ENCODE measurements at places on chromosomes 5 and 9. TPM values are rescaled to one million over a fixed set of nuclear protein-coding genes. Genes with fewer than 3 reads are reported as not detected.

STPG3 gene
- total RNA-seq, result not detected

CARD9 gene
- 0.43 TPM for total RNA-seq

KCNV2 gene
- total RNA-seq, result not detected

NR4A3 gene
- 0.23 TPM for total RNA-seq

MRPL41 gene
- 48.8 TPM for total RNA-seq

SEMA6A gene
- 0.11 TPM for total RNA-seq

ALDH1B1 gene
- total RNA-seq, result 27.5 TPM

UBE2QL1 gene
- total RNA-seq, result not detected

- DNase-seq, result no peak
These were observed 45.2 kb upstream of the FAM240B start for GRCh38 chr9:38765101-38765500.

DNA sequence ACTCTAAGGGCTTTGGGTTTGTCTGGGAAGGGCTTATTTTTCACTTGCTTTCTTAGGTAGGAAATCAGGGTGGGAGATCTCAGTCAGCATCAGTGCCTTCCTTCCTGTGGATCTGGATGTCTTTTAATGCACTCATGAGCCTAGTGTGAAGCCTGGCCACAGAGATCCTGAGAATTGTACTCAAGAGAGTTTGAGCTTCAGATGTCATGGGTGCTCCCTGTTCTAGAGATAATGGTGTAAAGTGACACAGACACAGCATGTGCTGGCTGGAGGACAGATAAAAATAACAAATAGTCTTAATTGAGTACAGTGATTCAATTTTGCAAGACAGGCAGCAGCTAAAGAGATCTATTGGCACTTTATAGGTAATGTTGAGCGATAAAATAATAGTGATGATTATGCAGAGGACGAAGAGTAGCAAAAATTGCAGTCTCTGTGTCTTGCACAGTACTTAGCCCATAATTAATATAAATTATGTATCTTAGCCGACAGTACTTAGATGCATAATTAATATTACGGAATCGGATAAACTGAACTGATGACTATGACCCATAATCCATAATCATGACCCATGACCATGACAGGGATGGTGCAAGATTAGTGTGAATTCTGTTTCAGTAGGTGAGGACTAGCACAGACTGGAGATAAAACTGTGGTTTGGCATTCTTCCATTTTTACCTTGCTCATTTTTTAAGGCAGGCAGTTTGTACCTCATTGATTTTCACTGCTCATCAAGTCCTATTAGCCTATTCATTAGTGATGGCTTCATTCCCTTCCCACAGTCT, 408.7 kb upstream of the PIK3R1 start:
- no peak for DNase-seq

DNA sequence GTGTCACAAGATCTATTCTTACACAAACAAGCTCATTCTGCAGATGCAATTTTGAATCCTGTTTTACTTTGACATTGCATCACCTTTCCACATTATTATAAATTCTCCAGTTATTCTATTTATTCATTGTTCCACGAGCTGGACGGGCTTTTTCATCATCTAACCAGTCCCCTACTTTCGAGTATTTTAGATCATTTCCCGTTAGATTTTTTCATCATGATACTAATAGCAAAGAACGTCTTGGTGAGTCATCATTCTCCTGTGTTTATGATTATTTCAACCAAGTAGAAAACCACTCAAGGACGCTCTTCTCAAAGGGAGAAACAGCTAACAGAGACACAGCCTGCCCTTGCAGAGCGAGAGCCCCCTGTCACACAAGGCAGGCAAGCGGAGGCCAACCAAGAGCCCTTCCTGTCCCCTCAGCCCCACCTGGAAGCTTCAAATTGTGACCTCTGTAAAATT, 15.1 kb downstream of the BBLN start:
- DNase-seq, result no peak

DNA sequence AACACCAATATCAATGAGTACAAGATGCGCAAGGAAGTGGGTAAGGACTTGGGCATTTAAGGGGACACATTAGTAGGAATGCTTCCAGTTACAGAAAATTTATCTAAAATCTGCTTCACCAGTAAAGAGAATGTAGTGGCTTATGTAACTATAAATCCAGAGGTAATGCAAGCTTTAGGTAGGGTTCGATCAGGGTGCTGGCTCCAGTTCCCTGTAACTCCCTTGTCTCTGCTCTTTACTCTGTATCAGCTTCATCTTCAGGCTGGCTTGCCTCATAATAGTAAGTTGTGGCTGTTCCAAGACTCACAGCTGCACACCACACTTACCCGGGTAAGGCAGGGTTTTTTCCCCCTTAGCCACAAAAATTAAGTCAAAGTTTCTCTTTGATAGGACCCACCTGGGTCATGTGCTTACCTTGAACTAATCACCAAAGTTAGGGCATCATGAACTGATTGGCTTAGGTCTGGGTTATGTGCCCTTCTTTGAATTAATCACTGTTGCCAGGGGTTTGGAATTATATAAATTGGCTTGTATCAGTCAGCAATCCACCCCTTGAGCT, 35.5 kb downstream of the ARHGEF37 start:
- no peak for DNase-seq

- DNase-seq, result no peak
These were observed 16.5 kb upstream of the TRIM14 start for GRCh38 chr9:98135558-98135934.

DNA sequence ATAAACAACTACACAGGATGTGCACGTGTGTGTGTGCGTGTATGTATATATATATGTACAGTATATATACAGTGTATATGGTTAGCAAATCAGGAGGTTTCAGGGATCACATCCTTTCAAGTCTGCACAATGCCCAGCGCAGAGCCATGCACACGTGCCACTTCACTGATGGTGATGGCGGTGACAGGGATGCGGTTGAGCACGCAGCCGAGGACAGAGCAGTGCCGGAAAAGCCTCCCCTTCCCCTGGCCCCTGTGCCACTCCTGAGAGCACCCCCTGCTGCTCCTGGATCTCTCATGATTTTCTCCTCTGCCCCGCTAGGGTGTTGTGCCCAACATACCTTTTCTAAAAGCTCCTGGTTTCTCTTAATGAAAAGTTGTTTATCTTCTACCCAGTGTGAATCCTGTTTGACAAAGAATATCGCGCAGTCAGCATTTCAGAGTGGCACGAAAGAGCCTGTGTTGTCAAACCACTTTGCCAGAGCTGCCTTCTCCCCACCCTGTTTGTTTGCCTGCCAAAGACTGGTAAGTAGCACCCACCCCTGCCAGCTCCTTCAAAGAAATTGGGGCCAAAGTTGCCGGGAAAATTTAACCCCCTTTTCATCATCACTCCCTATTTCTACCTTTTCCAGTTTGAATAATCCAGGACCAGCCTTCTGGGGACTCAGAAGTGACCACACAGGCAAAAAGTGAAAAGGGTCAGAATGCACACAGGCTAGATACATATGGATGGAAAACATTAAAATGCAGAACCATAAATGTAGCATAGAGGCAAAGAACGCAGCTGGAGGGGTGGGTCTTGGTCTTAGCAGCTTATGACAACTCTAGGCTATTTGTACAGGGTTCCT, 126.2 kb upstream of the DPYSL3 start:
- DNase-seq, result no peak

DNA sequence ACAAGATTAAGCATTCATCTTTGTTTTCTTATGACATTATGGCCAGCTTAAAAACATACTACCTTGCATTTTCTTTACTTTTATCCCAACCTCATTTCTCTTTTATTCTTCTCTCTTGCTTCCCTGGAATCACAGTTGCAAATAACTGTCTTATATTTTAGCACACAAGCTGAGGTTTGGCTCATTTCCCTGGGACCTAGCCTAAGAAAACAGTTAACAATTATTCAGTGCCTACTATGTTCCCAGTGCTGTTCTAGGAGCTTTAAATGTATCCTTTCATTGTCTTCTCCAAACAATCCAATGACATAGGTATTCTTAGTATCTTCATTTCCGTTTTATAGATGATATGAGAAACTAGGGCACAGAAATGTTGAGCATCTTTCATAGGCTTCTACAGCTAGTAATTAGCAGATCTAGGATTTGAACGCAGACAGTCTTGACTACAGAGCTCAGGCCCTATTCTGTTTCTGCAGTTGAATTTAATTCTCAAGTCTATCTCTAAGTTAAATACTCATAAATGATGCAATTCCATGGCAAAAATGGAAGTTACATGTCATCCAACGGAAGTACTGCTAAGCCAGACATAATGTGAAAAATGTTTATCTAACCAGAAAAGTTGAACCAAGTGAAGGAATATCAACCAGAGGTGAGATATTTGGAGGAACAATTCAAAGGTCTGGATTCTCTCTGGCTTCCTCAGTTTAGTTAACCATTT, 52.3 kb upstream of the MTAP start:
- peak; percentile 15 for DNase-seq

DNA sequence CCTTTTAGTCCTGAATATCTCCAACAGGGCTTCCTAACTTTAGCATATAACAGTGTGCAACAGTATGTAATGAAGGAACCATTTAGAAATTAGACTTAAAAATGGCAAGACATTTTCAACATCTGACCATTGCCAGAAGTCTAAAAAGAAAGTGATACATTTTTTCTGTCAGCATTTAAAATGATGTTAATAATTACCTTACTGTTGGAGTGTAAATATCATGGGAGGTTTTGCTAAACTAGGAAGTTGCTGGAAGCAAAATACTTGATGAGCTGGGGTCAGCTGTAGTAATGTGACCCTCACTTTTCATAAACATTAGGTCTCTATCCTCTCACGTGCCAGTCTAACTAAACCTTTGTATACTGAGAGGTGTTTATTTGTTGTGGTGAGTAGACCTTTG, 68.8 kb downstream of the NTRK2 start:
- no peak for DNase-seq

- no peak for DNase-seq
These were observed 2.1 kb upstream of the TLX3 start for GRCh38 chr5:171306781-171307591.

DNA sequence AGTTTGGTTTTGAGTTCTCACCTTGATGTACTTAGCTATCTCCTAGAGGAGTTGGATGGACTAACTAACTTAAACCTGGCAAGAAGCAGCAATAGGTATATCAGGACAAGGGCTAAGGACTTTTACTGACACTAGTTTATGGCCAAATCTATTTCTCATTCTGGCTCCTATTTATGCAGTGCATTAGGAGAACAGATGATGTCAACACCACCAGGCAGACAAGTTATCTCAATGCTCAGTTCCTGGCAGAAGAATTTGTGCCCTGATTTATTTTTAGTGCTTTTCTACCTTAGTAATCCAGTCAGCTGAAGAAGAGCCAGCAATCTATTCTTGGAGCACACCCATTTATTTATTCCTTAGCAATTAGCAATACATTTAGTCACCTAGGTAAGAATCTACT, 30.7 kb upstream of the MYOT start:
- DNase-seq, result no peak

DNA sequence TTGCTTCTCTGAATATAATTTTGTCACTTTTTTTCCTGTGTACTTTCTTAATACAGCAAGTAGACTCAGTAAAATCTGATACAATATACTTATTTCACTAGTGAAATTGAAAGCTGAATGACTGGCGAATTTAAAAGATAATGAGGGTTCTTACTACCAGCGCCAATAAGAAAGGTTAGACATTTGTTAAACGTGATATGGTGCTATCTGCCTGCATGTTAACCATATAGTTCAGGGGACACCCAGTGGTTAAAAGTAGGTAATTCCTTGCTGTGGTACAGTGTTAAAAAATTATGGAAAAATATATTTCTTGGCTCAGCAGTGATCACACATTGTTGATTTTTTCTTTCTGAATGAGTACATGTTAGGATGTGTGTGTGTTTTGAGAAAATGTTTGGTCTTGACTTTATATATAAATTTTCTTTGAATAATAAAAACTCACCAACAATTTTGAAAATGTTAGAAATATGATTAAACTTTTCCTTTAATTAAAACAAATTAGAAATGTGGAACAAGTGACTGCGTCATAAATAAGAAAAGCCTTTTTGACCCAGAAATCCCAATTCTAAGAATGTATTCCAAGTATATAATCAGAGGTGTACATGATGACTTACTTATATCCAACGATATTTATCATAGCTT, 25.8 kb downstream of the CAST start:
- peak; percentile 56 for DNase-seq

GRCh38 chr5:142544946-142545649, 140.8 kb downstream of the FGF1 start:
- no peak for DNase-seq

- no peak for DNase-seq
These were observed 12.1 kb downstream of the PTGES2 start for GRCh38 chr9:128115187-128116103.

DNA sequence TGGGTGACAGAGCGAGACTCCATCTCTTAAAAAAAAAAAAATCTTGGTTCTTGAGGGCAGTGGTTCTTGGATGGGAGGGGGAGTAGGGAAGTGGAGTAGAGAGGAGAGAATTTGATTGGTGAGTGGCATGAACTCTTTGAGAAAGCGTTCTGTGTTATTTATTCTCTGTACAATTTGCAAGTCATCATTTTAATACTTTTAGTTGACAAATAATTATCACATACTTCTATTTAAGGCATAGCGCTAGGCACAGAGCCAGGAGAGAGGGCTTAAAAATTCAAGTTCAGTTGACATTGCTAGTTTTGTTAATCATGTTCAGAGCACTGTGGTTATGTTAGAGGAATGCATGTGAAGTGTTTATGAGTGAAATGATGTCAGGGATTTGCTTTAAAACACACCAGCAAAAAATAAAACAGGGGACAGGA, 24.6 kb downstream of the HSDL2 start:
- DNase-seq, result no peak

- no peak for DNase-seq
These were observed 2.0 kb upstream of the PHPT1 start for GRCh38 chr9:136847088-136847825.

- no peak for DNase-seq
These were observed 39.4 kb upstream of the SSBP2 start for GRCh38 chr5:81790336-81790735.

GRCh38 chr5:54243483-54244080, 66.8 kb downstream of the ARL15 start:
- DNase-seq, result peak; percentile 18

Data from HT1080 (cell line).